Osteocyte (in vitro differentiated cells): ENCODE measurements at places on chromosomes 16 and 17. TPM values are rescaled to one million over a fixed set of nuclear protein-coding genes. Genes with fewer than 3 reads are reported as not detected.

DNA sequence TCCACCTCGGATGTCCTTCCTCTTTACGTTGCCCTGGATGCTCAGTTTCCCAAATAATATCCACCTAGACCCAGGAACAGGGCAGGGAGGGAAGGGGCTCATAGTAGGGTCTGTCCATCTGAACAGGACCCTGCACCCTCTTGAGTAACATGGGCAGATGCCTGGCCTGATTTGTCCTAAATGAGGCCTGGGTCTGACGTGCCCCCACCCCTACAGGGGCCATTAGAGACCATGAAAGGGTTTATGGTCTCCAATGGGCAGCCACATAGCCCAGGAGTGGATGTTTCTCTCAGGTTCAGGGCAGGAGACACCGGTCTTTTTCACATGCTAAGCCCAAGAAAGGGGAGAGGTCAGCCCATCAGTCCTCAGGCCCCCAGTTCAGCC is 6.8 kb downstream of the CACNG1 start:
- no peak overlapping the region for H3K4me3 ChIP-seq
- no peaks in the 10 kb centered on the region for H3K4me1 ChIP-seq
- no peak overlapping the region for H3K27ac ChIP-seq

DNA sequence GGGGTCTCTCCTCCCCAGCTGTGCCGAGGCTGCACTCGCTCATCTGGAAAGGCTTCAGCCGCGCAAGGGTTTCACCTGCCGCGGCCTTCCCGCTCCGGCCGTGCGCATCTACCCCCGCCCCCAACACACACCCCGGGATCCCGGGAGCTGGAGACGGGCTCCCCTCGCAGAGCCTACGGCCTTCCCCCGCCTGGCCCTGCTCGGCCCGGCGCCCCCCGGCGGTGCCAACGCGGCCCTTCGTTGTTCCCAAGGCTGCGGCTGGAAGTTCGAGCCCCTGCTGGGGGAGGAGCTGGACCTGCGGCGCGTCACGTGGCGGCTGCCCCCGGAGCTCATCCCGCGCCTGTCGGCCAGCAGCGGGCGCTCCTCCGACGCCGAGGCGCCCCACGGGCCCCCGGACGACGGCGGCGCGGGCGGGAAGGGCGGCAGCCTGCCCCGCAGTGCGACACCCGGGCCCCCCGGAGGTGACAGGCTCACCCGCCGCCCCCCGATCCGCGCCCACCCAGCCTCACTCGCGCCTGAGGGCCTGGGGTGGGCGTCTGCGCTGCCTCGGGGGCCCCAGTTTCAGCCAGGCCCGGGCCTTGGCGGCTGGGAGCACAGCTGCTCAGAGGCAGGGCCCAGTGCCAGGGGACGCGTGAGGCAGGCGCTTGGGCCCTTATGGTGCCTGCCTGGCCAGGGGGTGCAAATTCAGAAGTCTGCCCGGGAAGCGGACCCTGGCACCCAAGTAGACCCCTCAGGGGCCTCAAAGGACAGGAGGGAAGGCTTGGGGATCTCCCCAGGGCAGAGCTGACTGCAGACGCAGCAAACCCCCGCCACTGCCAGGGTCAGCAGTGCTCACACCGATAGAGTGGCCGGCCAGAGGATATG is 11.2 kb downstream of the GALK1 start:
- peak; percentile 86 for DNase-seq
- H3K36me3 ChIP-seq: peaks cover 32% of the 10 kb centered on the region
- no peaks in the 10 kb centered on the region for H3K27me3 ChIP-seq
- H3K4me3 ChIP-seq: no peak overlapping the region
- peaks cover 21% of the 10 kb centered on the region for H3K4me1 ChIP-seq

DNA sequence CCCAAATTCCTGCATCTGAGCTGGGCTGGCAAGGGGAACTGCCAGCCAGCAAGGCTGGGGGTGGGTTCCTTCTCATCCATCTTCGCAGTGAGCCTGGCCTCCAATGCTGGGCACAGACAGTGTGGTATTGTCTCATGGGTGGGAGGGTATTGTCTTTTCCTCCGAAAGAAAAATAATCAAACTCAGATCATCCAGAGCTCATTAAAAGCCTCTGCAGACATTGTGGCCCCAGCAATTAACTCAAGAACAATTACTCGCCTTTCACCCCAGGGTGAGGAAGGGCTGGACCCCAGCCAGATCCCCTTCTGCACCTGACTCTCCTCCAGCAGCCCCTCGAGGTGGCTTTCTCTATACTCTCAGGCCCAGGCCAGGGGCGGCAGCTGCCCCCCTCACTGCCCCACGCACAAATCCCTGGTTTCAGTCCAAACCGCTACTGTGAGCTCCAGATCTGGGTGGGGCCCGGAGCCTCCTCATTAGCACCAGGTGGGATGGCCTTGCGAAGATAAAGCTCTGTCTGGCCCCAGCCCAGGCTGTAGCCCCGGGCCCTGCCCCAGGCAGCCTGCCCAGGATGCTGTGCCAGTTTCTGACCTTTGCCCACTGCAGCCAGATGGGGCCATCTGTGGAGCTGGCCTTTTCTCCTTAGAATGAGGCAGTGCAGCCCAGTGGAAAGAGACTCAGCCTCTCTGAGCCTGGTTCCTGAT is 2.3 kb upstream of the KRT15 start:
- H3K4me1 ChIP-seq: peaks cover 12% of the 10 kb centered on the region
- H3K36me3 ChIP-seq: no peaks in the 10 kb centered on the region
- DNase-seq: no peak
- H3K27me3 ChIP-seq: no peaks in the 10 kb centered on the region
- H3K4me3 ChIP-seq: no peak overlapping the region

DNA sequence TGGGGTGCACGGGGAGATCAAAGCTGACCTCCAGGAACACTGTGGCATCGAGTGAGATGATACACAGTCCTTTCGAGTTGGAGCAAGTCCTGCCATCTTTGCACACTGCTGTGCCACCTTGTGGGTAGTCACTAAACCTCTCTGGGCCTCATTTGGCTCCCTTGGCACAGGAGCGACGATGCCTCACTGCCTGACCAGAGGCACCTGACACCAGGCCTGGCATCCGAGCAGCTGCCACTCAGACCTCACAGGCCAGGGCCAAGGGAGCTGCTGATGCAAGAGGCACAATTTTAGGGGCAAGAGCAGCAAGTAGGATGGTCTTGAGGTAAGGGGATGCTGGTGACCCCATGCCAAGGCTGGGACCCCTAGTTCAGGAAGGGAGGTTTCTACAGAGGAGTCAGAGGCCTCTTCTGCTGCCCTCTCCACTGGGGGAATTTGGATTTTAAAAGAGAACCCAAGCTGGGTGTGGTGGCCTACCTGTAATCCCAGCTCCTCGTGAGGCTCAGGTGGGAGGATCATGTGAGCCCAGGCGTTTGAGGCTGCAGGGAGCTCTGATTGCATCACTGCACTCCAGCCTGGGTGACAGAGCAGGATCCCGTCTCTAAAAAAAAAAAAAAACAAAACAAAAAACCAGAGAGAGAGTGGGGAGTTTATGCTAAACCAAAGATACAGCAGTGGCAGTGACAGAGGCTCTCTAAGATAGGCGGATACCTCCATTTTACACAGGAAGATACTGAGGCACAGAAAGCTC is 6.7 kb upstream of the ADGRG1 start:
- H3K36me3 ChIP-seq: no peaks in the 10 kb centered on the region
- peaks cover 29% of the 10 kb centered on the region for H3K4me1 ChIP-seq
- no peak overlapping the region for H3K27ac ChIP-seq
- DNase-seq: no peak
- no peak overlapping the region for H3K4me3 ChIP-seq

GRCh38 chr17:79420318-79421243 is 190.3 kb downstream of the RBFOX3 start:
- peaks cover 63% of the 10 kb centered on the region for H3K4me1 ChIP-seq
- no peaks in the 10 kb centered on the region for H3K27me3 ChIP-seq
- H3K4me3 ChIP-seq: peak overlapping the region; percentile 18
- H3K27ac ChIP-seq: peak overlapping the region; percentile 91
- peak; percentile 96 for DNase-seq

DNA sequence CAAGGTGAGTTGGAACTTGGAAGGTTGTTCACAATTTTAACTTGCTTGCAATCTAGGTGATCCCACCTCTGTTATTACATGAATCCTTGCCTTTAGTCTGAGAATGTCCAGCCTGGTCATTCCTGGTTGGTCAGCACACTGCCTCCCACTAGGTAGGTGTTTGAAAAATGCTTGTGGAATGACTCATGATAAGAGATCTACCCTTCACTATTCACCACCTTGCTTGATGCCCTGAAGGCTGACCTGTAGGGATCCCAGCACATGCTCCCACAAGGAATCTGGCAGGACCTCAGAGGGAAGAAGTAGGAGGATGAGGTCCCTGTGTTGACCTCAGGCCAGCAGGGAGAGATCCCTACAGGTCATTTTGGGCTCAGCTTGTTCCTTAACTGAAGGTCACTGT is 30.2 kb upstream of the ABCA3 start:
- H3K36me3 ChIP-seq: no peaks in the 10 kb centered on the region
- peaks cover 24% of the 10 kb centered on the region for H3K27me3 ChIP-seq
- DNase-seq: no peak
- H3K27ac ChIP-seq: no peak overlapping the region

The GRIN2C gene
- 0.10 and 0.13 TPM in 2 replicates for total RNA-seq
